ENCODE measurements at places on chromosomes 11 and 22. TPM values are rescaled to one million over a fixed set of nuclear protein-coding genes. Genes with fewer than 3 reads are reported as not detected.

DNA sequence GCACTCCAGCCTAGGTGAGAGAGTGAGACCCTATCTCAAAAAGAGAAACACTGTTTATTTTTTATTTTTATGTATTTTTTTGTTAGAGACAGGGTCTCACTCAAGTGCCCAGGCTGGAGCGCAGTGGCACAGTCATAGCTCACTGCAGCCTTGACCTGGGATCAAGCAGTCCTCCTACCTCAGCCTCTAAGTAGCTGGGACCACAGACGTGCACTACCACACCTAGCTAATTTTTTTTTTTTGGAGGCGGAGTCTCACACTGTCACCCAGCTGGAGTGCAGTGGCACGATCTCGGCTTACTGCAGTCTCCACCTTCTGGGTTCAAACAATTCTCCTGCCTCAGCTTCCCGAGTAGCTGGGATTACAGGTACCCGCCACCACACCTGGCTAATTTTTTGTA, 6.4 kb downstream of the RBX1 start:
- H3K4me3 ChIP-seq = no peak overlapping the region
- H3K27ac ChIP-seq = no peak overlapping the region
- no peak for DNase-seq
- H3K36me3 ChIP-seq = peaks cover 78% of the 10 kb centered on the region
- no peaks in the 10 kb centered on the region for H3K27me3 ChIP-seq

Gene MMP27
- not detected for total RNA-seq

- no peaks in the 10 kb centered on the region for H3K27me3 ChIP-seq
- no peaks in the 10 kb centered on the region for H3K4me1 ChIP-seq
- H3K27ac ChIP-seq = no peak overlapping the region
These were observed 59.0 kb downstream of the OSBP2 start for GRCh38 chr22:30753701-30754100.

Gene OR51E1
- total RNA-seq = not detected

- no peaks in the 10 kb centered on the region for H3K27me3 ChIP-seq
- H3K36me3 ChIP-seq = no peaks in the 10 kb centered on the region
- H3K4me3 ChIP-seq = no peak overlapping the region
- peak; percentile 2 for DNase-seq
- H3K27ac ChIP-seq = no peak overlapping the region
These were observed 55.2 kb upstream of the MYEOV start for GRCh38 chr11:69238573-69239351.

GRCh38 chr22:19518635-19519034, 5.6 kb downstream of the CLDN5 start:
- no peak overlapping the region for H3K4me3 ChIP-seq
- no peak for DNase-seq
- H3K27me3 ChIP-seq = peaks cover 4% of the 10 kb centered on the region
- no peaks in the 10 kb centered on the region for H3K4me1 ChIP-seq
- no peak overlapping the region for H3K27ac ChIP-seq

- no peak overlapping the region for H3K27ac ChIP-seq
- no peaks in the 10 kb centered on the region for H3K4me1 ChIP-seq
- peaks cover 4% of the 10 kb centered on the region for H3K36me3 ChIP-seq
- no peaks in the 10 kb centered on the region for H3K27me3 ChIP-seq
- H3K4me3 ChIP-seq = no peak overlapping the region
- no peak for DNase-seq
These were observed 270.3 kb upstream of the KIRREL3 start for GRCh38 chr11:127270851-127271250.

GRCh38 chr22:41939981-41940831, 6.7 kb downstream of the CENPM start:
- H3K4me3 ChIP-seq = no peak overlapping the region
- H3K27ac ChIP-seq = no peak overlapping the region
- H3K4me1 ChIP-seq = no peaks in the 10 kb centered on the region
- H3K27me3 ChIP-seq = no peaks in the 10 kb centered on the region
- peaks cover 74% of the 10 kb centered on the region for H3K36me3 ChIP-seq
- DNase-seq = no peak

Gene C22orf42
- total RNA-seq = not detected

Gene SPTBN2
- total RNA-seq = 80.4 TPM

GRCh38 chr22:21682385-21683175, 16.8 kb downstream of the PPIL2 start:
- no peak overlapping the region for H3K4me3 ChIP-seq
- no peaks in the 10 kb centered on the region for H3K4me1 ChIP-seq
- H3K27ac ChIP-seq = no peak overlapping the region
- no peaks in the 10 kb centered on the region for H3K27me3 ChIP-seq

DNA sequence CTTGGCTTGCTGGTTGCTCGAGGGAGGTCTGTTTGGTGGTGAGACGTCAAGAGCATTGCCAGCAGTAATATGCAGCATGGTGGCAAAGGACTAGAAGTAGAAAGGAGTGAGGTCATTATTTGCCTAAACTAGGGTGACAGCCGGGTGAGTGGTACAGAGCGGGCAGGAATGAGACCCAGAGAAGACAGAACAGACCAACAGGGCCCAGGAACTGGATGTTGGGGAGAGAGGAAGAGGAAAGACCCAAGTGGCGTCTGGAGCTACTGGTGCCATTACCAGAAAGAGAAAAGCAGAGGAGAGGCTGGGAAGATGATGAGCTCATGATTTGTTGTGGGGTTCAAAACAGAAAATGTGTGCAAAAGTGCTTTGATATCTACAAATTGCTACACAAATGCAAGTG, 158.7 kb downstream of the ENTHD1 start:
- H3K4me3 ChIP-seq = no peak overlapping the region
- no peaks in the 10 kb centered on the region for H3K27me3 ChIP-seq
- no peaks in the 10 kb centered on the region for H3K36me3 ChIP-seq
- DNase-seq = no peak
- no peaks in the 10 kb centered on the region for H3K4me1 ChIP-seq
- H3K27ac ChIP-seq = no peak overlapping the region

DNA sequence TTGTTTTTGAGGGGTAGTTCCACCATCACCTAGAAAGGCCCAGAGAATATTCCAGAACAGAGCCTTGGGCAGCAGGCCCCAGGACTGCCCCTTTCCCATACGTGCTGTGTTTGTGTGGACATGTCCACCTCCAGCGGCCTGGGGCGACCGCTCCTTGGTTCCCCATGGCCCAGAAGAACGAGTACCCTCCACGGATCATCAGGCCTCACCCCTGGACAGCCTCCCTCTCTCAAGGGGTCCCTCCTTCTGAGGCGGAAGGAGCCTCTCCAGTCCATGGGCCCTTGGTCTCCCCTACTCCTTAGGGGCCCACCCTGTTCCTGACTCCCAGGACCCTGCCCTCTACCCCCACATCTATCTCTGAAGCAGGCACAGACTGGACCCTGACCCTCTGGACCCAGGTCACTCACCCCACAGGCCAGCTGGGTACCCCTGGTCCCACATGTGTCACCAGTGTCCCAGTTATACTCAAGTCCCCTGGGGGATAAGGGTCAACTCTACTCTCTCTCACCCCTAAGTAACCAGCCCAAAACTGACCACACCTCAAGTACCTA, 32.6 kb downstream of the IGLL5 start:
- no peaks in the 10 kb centered on the region for H3K4me1 ChIP-seq
- no peak overlapping the region for H3K27ac ChIP-seq
- H3K36me3 ChIP-seq = no peaks in the 10 kb centered on the region
- H3K27me3 ChIP-seq = peaks cover 5% of the 10 kb centered on the region
- no peak overlapping the region for H3K4me3 ChIP-seq

- H3K4me3 ChIP-seq = no peak overlapping the region
- H3K27ac ChIP-seq = no peak overlapping the region
- H3K4me1 ChIP-seq = no peaks in the 10 kb centered on the region
- DNase-seq = no peak
- H3K36me3 ChIP-seq = no peaks in the 10 kb centered on the region
- H3K27me3 ChIP-seq = no peaks in the 10 kb centered on the region
These were observed 131.1 kb downstream of the MED15 start for GRCh38 chr22:20638507-20638870.

Gene ZP1
- not detected for total RNA-seq

GRCh38 chr11:11332141-11332710, 20.8 kb downstream of the CSNK2A3 start:
- no peak overlapping the region for H3K27ac ChIP-seq
- no peaks in the 10 kb centered on the region for H3K27me3 ChIP-seq
- peak; percentile 39 for DNase-seq
- H3K4me3 ChIP-seq = no peak overlapping the region

- DNase-seq = no peak
- no peak overlapping the region for H3K27ac ChIP-seq
- H3K4me1 ChIP-seq = peaks cover 3% of the 10 kb centered on the region
- no peaks in the 10 kb centered on the region for H3K36me3 ChIP-seq
These were observed 101.2 kb upstream of the RAG2 start for GRCh38 chr11:36699271-36699670.

Gene STIP1
- total RNA-seq = 338 TPM

- H3K27ac ChIP-seq = no peak overlapping the region
- H3K4me1 ChIP-seq = no peaks in the 10 kb centered on the region
- no peak overlapping the region for H3K4me3 ChIP-seq
- no peaks in the 10 kb centered on the region for H3K36me3 ChIP-seq
- H3K27me3 ChIP-seq = no peaks in the 10 kb centered on the region
These were observed 382.5 kb downstream of the TBC1D22A start for GRCh38 chr22:47144791-47145425.

Gene APOBEC3H
- 0.48 TPM for total RNA-seq

- peaks cover 2% of the 10 kb centered on the region for H3K4me1 ChIP-seq
- no peaks in the 10 kb centered on the region for H3K27me3 ChIP-seq
- no peak for DNase-seq
- H3K4me3 ChIP-seq = no peak overlapping the region
These were observed 190.7 kb downstream of the SNX19 start for GRCh38 chr11:130725421-130726233.

Gene MUC2
- total RNA-seq = not detected

Gene SLCO2B1
- not detected for total RNA-seq

DNA sequence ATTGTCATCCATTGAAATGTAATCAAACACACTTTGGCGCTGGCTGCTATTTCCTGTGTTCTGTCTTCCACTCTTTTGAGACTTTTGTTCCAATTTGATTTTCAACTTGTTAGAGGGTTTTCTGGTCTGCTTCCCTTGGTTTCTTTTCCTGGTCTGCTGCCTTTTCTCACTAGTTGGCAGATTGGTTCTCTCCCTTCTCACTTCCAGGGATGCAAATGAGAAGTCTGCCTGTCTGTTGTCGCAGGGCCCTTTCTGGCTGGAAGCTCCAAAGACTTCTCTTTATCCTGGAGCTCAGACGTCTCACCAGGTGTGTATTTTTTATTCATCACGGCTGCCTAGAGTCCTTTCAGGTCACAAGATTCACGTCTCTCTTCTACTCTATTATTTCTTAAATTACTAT, 84.0 kb downstream of the RPS6KA4 start:
- H3K4me3 ChIP-seq = no peak overlapping the region
- peaks cover 3% of the 10 kb centered on the region for H3K36me3 ChIP-seq
- H3K4me1 ChIP-seq = no peaks in the 10 kb centered on the region
- H3K27ac ChIP-seq = no peak overlapping the region

DNA sequence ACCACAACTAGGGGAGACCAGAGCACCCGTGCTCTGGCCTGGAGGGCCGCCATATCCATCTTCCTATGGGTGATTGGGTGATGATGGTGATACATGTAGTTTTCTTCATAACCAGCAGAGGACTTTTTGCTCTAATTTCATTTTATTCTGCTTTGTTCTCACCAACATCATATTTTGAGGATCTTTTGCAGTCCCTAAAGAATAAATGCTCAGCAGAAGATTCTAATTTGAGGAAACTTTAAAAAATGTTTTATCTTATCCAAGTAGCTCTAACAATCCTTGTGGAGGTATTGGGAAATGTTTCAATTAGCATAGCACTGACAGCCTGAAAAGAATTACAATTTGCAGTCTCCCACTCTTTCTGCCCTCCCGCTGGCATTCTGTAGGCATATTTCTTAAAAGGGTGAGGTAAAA, 544.0 kb downstream of the NTM start:
- H3K27ac ChIP-seq = no peak overlapping the region
- no peaks in the 10 kb centered on the region for H3K4me1 ChIP-seq
- no peak for DNase-seq
- no peaks in the 10 kb centered on the region for H3K27me3 ChIP-seq
- no peak overlapping the region for H3K4me3 ChIP-seq

Gene KDELR3
- 7.2 TPM for total RNA-seq

- H3K4me1 ChIP-seq = peaks cover 2% of the 10 kb centered on the region
- H3K36me3 ChIP-seq = no peaks in the 10 kb centered on the region
- no peak overlapping the region for H3K27ac ChIP-seq
- no peak for DNase-seq
- no peak overlapping the region for H3K4me3 ChIP-seq
These were observed 32.5 kb downstream of the WT1 start for GRCh38 chr11:32402836-32403235.

DNA sequence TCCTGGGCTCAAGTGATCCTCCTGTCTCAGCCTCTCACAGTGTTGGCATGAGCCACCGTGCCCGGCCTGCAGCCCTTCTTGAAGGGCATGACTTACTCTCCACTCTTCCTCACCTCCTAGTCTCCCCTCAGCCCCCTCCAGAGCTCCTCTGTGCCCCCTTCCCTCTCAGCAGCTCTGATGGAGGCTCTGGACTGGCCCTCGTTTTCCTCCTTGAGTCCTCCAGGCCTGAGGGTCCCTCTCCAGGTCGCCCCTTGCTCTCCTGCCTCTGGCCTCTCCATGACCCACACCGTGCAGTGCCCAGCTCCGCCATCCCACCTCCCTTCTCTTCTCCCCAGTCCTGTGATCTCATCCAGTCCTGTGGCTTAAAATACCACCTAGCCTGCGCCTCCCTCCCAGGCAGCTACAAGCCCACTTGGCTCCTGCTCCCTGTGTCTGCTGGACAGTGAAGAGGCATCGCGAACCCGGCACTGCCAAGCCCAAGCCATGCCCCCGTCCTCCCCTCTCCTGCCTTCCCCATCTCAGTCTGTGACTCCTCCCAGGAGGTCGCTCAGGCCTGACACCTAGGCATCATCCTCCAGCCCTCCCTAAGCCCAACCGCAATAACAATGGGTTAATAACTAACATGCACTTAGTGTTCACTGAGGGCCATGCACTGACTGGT, 11.9 kb downstream of the KCNJ4 start:
- H3K27me3 ChIP-seq = no peaks in the 10 kb centered on the region
- H3K36me3 ChIP-seq = no peaks in the 10 kb centered on the region
- no peak overlapping the region for H3K27ac ChIP-seq
- no peaks in the 10 kb centered on the region for H3K4me1 ChIP-seq
- no peak overlapping the region for H3K4me3 ChIP-seq
- no peak for DNase-seq

DNA sequence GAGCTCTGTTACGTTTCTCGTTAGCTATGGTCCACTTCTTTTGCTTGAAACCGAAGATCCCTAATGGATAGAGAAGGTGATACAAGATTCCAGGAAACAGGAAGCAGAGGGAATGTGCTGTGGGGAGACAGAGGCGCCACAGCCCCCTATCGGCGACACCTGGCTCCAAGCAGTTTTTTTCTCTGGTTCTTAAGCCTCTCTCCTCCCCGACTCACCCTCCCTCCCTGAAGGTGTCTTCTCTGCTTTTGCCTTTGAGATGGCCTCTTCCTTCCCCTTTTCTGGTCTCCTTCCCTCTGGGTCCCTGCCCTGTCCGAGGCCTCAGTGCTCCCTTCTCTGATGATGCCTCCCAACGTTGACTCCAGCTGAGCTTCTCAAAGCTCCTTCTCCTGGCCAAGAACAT, 14.2 kb upstream of the APOBEC3A start:
- H3K27ac ChIP-seq = no peak overlapping the region
- H3K4me1 ChIP-seq = no peaks in the 10 kb centered on the region
- H3K27me3 ChIP-seq = no peaks in the 10 kb centered on the region
- H3K4me3 ChIP-seq = no peak overlapping the region
- peak; percentile 52 for DNase-seq

- H3K4me3 ChIP-seq = no peak overlapping the region
- no peaks in the 10 kb centered on the region for H3K27me3 ChIP-seq
- H3K4me1 ChIP-seq = no peaks in the 10 kb centered on the region
- H3K27ac ChIP-seq = no peak overlapping the region
- DNase-seq = no peak
These were observed 22.7 kb upstream of the TMPRSS5 start for GRCh38 chr11:113728814-113729213.

- H3K27ac ChIP-seq = no peak overlapping the region
- no peak for DNase-seq
- H3K27me3 ChIP-seq = no peaks in the 10 kb centered on the region
- peaks cover 14% of the 10 kb centered on the region for H3K36me3 ChIP-seq
These were observed 992.3 kb downstream of the BRD1 start for GRCh38 chr22:48835364-48835763.

Gene TSKU
- total RNA-seq = 25.4 TPM
